Esophagus squamous epithelium (tissue), 5 donors: ENCODE measurements at places on chromosomes 1 and 21.

GRCh38 chr1:87204921-87205320, 123.8 kb upstream of the LMO4 start:
- DNase-seq: no peak

DNA sequence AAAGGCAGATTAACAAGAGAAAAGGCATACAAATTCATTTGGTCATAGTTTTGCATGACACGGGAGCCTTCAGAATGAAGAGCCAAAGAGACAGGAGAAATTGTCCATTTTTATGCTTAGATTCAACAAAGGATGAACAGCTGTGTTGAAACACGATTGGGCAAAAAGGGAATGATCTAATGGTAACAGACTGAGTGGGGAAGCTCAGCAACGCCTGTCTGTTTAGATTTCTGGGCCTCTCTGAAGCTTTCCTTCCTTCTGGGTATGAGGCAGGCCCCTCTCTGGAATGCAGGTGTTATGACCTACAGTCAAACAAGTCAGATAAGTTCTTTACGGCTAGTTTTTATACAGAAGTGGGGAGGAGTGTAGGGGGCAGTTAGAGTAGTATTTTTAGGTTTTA, 154.6 kb downstream of the RGS7 start:
- no peak for DNase-seq

GRCh38 chr1:19533626-19534025, 48.3 kb upstream of the CAPZB start:
- no peak for DNase-seq

GRCh38 chr1:21673277-21673780, 4.2 kb upstream of the RAP1GAP start:
- no peak for DNase-seq

DNA sequence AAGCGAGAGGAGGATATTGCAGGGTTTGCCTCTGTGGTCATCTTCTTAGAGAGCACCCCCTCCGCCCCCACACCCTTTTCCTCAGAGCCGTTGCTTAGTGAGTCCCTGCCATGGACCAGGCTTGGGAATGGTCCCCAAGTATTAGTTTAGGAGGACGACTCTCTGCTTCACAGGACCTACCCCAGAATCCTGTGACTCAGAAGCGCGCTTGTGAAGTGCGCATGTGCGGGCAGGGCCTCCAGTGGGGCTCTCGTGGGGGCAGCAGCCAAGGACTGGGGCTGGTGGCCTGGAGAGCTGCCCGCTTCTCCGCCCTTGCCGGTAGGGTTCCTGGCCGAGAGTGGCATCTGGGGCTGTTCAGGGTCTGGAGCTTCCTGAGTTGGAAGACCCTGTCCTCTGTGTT, 37.3 kb upstream of the HMGN1 start:
- DNase-seq: no peak
